ENCODE measurements at places on chromosomes 6 and 20. TPM values are rescaled to one million over a fixed set of nuclear protein-coding genes. Genes with fewer than 3 reads are reported as not detected.

The LPA gene
- 0.15 TPM for total RNA-seq

The PPIL4 gene
- 16.0 TPM for total RNA-seq

The SPTLC3 gene
- 7.0 TPM for total RNA-seq

The ELOVL4 gene
- 0.30 TPM for total RNA-seq

The UQCC2 gene
- total RNA-seq: 81.7 TPM

The SERINC3 gene
- total RNA-seq: 82.8 TPM

The AIF1 gene
- total RNA-seq: 20.7 TPM

The BPIFB1 gene
- not detected for total RNA-seq

GRCh38 chr6:35140639-35141006 lies 516 bp downstream of the TCP11 start:
- no peaks in the 10 kb centered on the region for H3K27me3 ChIP-seq
- H3K4me3 ChIP-seq: no peak overlapping the region
- no peak overlapping the region for H3K27ac ChIP-seq

GRCh38 chr20:19501476-19502115 lies 256.5 kb upstream of the RIN2 start:
- H3K4me3 ChIP-seq: no peak overlapping the region
- no peaks in the 10 kb centered on the region for H3K36me3 ChIP-seq
- H3K4me1 ChIP-seq: no peaks in the 10 kb centered on the region
- no peak overlapping the region for H3K27ac ChIP-seq
- no peak for DNase-seq
- H3K27me3 ChIP-seq: no peaks in the 10 kb centered on the region

GRCh38 chr6:155426408-155426945 lies 29.2 kb downstream of the NOX3 start:
- H3K4me3 ChIP-seq: no peak overlapping the region
- DNase-seq: no peak
- no peaks in the 10 kb centered on the region for H3K27me3 ChIP-seq
- H3K4me1 ChIP-seq: no peaks in the 10 kb centered on the region
- H3K27ac ChIP-seq: no peak overlapping the region
- H3K36me3 ChIP-seq: no peaks in the 10 kb centered on the region

DNA sequence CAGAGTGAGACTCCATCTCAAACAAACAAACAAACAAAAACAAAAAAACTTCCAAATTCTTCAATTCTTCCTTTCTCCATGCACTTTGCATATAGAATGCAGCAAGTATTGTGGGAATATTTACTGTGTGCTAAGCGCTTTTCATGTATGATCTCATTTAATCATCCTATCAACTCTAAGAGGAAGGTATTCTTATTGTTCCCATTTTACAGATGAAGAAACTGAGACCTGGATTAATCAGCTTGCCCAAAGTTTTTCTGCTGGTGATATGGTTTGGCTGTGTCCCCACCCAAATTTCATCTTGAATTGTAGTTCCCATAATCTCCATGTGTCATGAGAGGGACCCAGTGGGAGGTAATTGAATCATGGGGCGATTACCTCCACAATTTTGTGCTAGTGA lies 56.6 kb upstream of the KCNG1 start:
- H3K4me1 ChIP-seq: no peaks in the 10 kb centered on the region
- H3K27me3 ChIP-seq: no peaks in the 10 kb centered on the region
- H3K36me3 ChIP-seq: no peaks in the 10 kb centered on the region
- DNase-seq: no peak

DNA sequence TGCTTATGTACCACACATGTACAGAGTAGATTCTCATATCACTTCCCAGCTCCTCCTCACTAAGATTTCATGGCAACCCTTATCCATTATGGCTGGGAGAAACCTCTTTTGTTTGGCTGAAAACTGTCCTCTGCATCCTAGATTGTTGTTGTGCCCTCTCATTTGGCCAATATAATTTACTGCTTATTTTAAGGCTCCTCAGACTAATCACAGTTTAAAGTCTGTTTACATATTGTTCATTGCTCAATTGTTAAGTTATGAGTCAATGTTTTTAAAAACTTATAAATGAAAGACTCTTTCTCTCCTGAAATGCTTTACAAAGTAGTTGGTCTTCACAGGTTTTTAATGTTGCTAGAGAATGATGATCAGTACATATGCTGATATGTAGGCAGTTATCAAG lies 57.3 kb downstream of the FAM83B start:
- no peak overlapping the region for H3K4me3 ChIP-seq
- H3K36me3 ChIP-seq: no peaks in the 10 kb centered on the region
- no peak for DNase-seq
- no peaks in the 10 kb centered on the region for H3K4me1 ChIP-seq
- no peak overlapping the region for H3K27ac ChIP-seq
- no peaks in the 10 kb centered on the region for H3K27me3 ChIP-seq

DNA sequence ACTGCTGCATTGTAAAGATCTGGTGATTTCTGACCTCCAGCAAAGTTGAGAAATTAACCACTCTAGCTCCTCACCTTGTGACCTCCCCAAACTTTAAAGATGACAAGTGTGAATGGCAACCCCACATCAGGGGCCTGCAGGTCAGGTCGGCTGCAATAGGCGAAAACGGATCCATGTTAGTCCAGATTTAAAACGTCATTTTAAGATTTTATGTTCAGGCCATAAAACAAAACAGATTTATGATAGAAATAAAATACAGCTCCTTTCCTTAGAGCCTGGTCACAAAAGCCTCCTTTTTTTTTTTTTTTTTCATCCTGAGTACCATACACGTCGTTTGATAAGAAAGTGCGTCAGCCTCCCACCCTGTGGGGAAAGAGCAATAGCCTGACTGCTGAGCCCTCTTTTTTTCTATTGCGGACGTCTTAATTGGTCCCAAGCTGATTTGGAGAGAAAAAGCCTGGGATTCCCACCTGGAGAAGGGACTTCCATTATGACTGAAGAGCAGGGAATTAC lies 519.2 kb upstream of the NOX3 start:
- no peak overlapping the region for H3K4me3 ChIP-seq
- H3K36me3 ChIP-seq: no peaks in the 10 kb centered on the region
- H3K27ac ChIP-seq: no peak overlapping the region
- no peaks in the 10 kb centered on the region for H3K4me1 ChIP-seq
- DNase-seq: no peak

DNA sequence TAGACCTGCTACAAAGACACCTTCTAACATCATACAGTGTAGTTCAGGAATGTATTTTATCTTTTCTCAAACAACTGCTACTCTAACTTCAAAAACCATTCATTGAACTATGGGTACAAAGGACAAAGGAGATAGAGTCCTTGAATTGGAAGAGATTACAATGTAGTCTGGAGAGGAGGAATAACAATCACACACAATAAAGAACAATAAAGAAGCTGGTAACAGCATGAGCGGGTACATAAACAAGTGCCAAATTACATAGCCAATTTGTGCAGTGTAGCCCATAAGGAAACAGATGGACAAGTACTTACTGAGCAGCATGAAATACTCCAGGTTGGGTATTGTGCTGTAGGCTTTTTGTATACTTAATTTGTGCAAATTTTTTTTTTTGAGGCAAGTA lies 44.3 kb downstream of the OSTM1 start:
- no peaks in the 10 kb centered on the region for H3K36me3 ChIP-seq
- no peak overlapping the region for H3K27ac ChIP-seq
- DNase-seq: no peak
- no peaks in the 10 kb centered on the region for H3K4me1 ChIP-seq
- no peak overlapping the region for H3K4me3 ChIP-seq
- no peaks in the 10 kb centered on the region for H3K27me3 ChIP-seq

DNA sequence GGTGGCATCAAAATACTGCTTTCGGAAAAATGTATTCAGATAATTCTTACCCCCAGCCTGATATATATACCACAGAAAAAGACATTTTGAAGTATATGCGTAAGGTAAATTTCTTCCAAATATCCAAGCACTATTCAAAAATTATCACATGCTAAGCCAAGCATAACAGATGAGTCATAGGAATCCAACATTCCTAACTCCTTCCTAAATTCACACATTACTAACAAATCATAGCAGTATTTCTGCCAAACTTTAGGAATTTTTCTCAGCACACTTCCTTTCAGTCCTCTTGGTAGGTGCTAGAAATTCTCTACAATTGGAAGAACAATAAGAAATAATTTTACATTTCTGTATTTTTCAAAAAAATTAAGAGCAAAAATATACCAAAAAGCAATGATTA lies 417.5 kb downstream of the EYS start:
- H3K36me3 ChIP-seq: no peaks in the 10 kb centered on the region
- DNase-seq: no peak
- H3K4me1 ChIP-seq: no peaks in the 10 kb centered on the region
- H3K27ac ChIP-seq: no peak overlapping the region

- H3K4me3 ChIP-seq: no peak overlapping the region
- no peak for DNase-seq
- H3K36me3 ChIP-seq: no peaks in the 10 kb centered on the region
Measured at GRCh38 chr6:132853059-132853458, 38.7 kb downstream of the RPS12 start.

DNA sequence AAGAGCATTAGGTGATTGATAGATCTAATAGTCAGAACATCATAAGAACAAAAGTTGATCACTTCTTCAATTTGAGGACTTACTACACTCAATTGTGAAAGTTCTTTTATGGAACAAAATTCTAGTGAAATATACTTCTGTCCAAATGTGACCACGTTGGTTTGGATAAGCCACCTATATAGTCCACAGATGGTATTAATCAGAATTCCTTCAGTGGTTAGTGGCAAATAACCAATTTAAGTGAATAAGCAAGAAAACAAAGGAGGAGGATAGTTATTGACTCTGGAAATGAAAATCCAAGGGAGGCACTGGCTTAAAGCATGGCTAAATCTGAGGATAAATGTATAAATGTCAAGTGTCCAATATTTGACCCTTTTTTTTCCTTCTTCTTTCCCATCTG lies 268.5 kb upstream of the MARCKS start:
- no peaks in the 10 kb centered on the region for H3K4me1 ChIP-seq
- H3K27ac ChIP-seq: no peak overlapping the region
- H3K36me3 ChIP-seq: no peaks in the 10 kb centered on the region
- H3K27me3 ChIP-seq: no peaks in the 10 kb centered on the region
- H3K4me3 ChIP-seq: no peak overlapping the region
- DNase-seq: no peak

- H3K4me3 ChIP-seq: no peak overlapping the region
- no peaks in the 10 kb centered on the region for H3K27me3 ChIP-seq
- no peak overlapping the region for H3K27ac ChIP-seq
- peaks cover 4% of the 10 kb centered on the region for H3K4me1 ChIP-seq
- DNase-seq: no peak
Measured at GRCh38 chr6:150304429-150304828, 64.4 kb upstream of the IYD start.

GRCh38 chr6:12115001-12115400 lies 102.9 kb downstream of the HIVEP1 start:
- no peaks in the 10 kb centered on the region for H3K36me3 ChIP-seq
- H3K27ac ChIP-seq: no peak overlapping the region
- H3K4me3 ChIP-seq: no peak overlapping the region
- H3K4me1 ChIP-seq: peaks cover 5% of the 10 kb centered on the region

- DNase-seq: peak; percentile 29
- peak overlapping the region; percentile 56 for H3K4me3 ChIP-seq
- H3K27ac ChIP-seq: peak overlapping the region; percentile 92
- H3K4me1 ChIP-seq: peaks cover 14% of the 10 kb centered on the region
- H3K27me3 ChIP-seq: no peaks in the 10 kb centered on the region
- no peaks in the 10 kb centered on the region for H3K36me3 ChIP-seq
Measured at GRCh38 chr20:58891718-58892140, 39.2 kb downstream of the GNAS start.

DNA sequence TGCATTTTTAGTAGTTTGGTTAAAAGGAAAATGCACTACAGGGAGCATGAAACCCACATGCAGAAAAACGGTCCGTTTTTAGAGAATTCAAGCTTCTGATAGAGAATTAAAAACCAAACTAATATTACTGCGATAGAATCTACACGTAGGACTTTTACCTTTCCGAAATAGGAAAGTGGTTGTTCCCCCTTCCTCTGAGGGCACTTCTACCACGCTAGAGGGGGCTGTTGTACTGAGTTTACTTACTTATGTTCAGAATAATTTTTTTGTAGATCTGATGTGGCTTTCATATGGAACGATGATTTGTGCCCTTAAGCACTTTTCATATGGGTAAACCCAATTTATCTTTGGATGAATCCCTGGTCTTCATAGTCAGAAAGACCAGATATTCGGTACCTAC lies 264.3 kb upstream of the PLN start:
- H3K4me3 ChIP-seq: no peak overlapping the region
- H3K36me3 ChIP-seq: no peaks in the 10 kb centered on the region
- H3K4me1 ChIP-seq: no peaks in the 10 kb centered on the region
- no peak overlapping the region for H3K27ac ChIP-seq
- H3K27me3 ChIP-seq: no peaks in the 10 kb centered on the region

- no peaks in the 10 kb centered on the region for H3K4me1 ChIP-seq
- no peak overlapping the region for H3K4me3 ChIP-seq
- no peak for DNase-seq
- H3K27ac ChIP-seq: no peak overlapping the region
- H3K27me3 ChIP-seq: no peaks in the 10 kb centered on the region
Measured at GRCh38 chr20:61760731-61761130, 304.9 kb downstream of the TAF4 start.

DNA sequence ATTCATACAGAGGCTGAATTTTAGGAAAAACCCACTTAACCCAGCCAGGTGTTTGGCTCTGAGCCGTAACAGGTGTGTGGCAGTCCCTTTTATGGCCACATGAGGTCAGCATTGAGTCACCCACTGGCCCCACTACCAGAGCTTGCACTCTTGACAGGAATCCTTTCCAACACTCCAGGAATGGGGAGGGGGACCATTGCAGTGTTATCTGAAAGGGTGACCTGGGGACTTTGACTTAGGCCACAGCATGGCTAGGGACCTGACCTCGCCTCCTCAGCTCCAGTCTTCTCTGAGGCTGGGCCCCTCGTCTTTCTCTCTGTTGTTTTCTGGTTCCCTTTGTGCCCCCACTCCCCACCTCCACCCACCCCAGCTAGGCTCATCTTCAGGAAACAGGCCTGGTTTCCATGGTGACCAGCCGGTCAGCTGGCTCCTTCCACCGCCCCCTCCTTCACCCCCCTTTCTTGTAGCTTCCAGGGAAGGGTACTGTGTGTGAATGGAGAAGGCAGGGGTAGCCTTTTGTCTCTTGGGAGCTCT lies 2.1 kb upstream of the TMEM151B start:
- peaks cover 32% of the 10 kb centered on the region for H3K27me3 ChIP-seq
- H3K4me1 ChIP-seq: no peaks in the 10 kb centered on the region
- no peak overlapping the region for H3K27ac ChIP-seq

- H3K4me3 ChIP-seq: no peak overlapping the region
- H3K4me1 ChIP-seq: no peaks in the 10 kb centered on the region
- H3K27me3 ChIP-seq: no peaks in the 10 kb centered on the region
- no peak for DNase-seq
- H3K27ac ChIP-seq: no peak overlapping the region
Measured at GRCh38 chr6:14905201-14905600, 340.7 kb upstream of the JARID2 start.

DNA sequence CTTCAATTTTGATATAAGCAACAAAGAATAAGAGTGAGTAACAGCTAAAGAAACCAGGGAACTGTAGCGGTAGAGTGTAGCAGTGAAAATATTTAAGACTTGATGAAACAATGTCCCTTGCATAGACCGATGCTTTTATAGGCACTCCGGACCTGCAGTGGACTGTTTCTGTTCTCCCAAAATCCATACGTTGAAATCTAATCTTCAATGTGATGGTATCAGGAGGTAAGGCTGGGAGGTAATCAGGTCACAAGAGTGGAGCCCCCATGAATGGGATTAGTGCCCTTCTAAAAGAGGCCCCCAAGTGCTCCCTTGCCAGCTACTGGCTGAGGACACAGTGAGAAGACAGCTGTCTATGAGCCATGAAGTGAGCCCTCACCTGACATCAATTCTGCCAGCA lies 260.4 kb downstream of the ADGB start:
- H3K36me3 ChIP-seq: no peaks in the 10 kb centered on the region
- H3K4me1 ChIP-seq: no peaks in the 10 kb centered on the region
- DNase-seq: no peak
- no peak overlapping the region for H3K4me3 ChIP-seq

GRCh38 chr6:117459204-117459944 lies 23.1 kb upstream of the DCBLD1 start:
- no peak overlapping the region for H3K27ac ChIP-seq
- H3K4me3 ChIP-seq: no peak overlapping the region
- no peaks in the 10 kb centered on the region for H3K36me3 ChIP-seq
- H3K4me1 ChIP-seq: no peaks in the 10 kb centered on the region
- no peaks in the 10 kb centered on the region for H3K27me3 ChIP-seq
